ENCODE measurements at places on chromosomes 2 and 18.

- no peak for DNase-seq
Observed at GRCh38 chr2:163982938-163983337, 247.1 kb upstream of the FIGN start.

DNA sequence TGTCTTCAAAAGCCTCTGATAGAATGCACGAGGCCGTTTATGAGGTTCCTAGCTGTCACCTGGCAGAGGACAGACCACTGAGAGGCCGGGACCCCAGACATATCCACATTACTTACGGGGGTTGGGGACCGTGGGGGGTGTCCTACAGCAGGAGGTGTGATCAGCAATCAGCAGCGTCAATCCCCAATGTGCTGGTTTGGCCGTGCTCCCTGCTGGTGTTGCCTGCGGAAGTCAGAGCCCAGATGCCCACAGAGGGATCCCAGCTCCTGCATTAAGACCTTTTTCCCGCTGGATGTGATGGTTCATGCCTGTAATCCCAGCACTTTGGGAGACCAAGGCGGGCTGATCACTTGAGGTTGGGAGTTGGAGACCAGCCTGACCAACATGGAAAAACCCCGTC lies 20.8 kb upstream of the SP5 start:
- DNase-seq, result no peak

DNA sequence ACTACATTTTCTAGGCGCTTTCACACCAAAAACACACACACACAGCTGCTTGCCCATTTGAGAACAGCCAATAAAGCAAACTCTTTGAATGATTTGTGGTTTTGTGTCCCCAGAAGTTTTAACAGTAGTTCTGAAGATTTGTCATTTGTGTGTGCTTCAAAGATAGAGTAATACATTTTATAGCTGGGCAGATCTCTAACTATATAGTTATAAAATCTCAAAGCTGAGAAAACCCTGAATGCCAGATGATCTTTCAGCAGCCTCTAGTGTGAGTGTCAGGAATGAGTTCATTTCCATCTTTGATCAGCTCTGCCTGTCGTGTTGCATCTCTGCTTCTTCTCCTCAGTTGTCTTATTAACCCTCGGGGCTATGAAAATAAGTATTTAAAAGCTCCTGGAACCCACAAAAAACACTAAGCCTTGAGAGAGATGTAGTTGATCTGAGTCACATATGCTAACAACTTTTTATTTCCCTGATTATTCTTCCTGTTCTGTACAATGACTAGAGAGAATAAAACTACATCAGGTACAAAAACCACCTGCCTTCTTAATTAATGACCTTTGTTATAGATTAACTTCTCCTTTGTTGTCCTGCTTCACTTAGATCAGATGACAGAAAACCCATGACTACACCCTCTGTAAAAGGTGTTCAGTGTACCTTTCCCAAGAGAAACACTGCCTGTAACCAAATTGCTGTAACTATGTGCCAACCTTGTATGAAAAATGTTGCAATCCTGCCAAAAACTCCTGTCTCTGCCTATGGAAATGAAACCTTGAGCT lies 30.0 kb upstream of the SLC3A1 start:
- DNase-seq, result no peak

DNA sequence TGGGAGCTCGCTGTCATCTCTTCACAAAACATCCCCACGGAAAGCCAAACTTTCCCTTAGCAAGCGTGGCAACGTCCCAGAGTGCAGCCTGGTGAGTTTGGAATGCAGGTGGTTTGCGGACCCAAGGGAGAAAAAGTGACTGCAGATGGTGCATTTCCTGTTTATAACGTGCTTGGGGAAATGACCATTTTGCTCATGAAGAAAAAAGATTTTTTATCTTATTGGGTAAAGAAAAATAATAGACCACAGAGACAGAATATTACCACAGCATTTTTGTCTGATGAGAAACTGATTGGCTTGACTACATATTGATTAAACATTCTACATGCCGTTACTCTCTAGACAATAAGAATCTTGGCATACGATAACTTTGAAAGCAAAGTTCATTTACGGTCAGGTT lies 136.5 kb downstream of the COPS8 start:
- no peak for DNase-seq

- DNase-seq, result no peak
Observed at GRCh38 chr18:12076424-12077140, 17.1 kb upstream of the ANKRD62 start.

DNA sequence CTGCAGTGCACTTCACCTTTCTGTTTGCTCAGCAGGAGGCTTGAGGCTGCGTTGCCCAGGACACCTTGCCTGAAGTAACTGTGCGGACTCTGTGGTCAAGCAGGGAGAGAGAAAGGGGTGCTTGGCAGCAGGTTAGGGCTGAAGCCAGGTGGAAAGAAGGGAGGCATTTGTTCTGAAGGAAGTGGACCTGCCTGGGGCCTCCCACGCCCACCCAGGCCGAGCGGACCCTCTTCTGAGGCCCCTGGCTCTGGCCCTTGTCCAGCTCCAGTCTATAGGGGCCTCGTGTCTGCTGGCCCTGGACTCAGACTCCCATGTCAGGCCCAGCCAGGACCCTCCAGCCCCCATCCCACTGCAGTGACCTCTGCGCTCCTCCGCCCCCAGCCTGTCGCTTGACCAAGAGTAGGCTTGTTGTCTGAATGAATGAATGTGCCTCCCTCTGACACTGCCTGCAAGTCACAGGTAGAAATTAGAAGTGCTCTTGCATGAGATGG lies 2.5 kb downstream of the SNED1 start:
- DNase-seq, result no peak

- DNase-seq, result peak; percentile 31
Observed at GRCh38 chr2:20196657-20197161, 28.2 kb downstream of the SDC1 start.

DNA sequence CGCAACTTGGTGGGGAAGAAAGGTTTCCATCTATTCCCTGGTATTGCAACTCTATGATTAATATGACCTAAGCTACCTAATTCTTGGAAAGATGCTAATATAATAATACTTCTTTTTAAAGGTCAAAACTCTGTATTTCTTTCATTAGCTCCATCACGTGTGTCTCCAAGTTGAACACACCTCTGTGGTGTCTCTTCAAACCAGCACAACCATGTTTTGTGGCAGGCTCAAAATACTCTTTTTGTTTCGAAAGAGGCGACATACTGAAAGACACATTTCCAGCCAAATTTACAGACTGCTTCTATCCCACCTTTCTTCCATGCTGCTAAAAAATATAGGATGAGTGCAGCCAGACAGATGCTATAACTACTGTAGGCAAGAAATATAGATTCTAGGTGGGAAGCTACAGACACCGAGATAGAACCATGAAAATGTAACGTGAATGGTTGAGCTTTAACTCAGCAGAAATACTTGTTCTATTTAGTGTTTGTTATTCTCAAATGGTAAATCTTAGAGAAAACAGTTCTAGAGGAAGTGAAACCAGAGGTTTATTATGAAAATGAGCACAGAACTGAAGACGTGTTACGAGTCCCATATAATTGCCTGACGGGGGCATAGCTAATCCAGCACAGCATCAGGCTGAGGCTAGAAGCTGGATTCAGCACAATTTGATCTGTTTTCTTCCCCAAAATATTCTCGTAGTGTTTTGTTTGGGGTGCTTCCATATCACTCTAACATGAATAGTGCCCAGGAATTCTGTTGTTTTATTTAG lies 991.5 kb upstream of the FANCL start:
- no peak for DNase-seq

DNA sequence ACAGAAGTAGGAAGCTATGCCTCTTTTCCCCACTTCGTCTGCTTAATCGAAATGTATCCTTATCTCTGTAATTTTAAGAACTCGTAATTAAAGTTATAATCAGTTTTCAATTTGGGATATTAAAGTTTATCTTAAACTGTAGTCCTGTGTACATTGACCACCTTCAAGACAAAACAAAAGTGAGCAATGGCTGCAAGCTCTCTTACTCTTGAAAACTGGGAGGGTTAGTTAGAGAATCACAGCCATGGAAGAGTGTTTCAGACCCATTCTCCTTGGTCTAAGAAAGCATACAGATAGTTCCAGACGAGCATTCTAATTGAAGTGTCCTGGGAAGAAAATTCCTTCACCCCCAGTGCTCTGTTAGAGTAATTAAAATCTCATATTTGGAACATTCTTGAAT lies 2.0 kb downstream of the KCMF1 start:
- no peak for DNase-seq

DNA sequence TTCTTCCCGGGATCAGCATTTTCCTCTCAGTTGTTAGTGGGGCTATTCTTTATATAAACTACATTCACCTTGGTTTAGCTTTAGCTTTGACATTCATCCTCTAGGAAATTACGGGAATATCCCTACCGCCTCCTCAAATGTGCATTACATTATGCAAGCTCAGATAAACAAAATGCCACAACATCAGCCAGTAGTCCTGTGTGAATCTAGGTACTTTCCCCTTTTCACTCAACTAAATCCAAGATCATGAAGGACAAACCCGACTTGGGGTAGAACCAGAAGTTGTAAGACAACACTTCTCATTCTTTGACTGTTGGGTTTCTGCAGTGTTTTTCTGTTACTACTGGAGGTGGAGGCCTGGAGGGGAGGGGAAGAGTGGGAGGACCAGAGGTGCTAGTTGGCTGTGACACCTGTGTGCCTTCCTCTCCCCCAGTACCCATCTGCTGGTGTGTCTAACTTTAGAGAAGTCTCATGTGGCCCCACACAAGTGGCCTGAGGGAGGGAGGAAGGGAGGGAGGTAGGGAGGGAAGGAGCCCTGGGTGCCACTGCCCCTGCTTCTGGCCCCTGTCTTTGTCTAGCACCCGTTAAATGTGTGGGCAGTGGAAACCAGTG lies 84.8 kb upstream of the BCL2L11 start:
- no peak for DNase-seq

GRCh38 chr2:23221901-23222300 lies 163.1 kb upstream of the KLHL29 start:
- no peak for DNase-seq

- DNase-seq, result no peak
Observed at GRCh38 chr2:15675456-15676195, 84.0 kb downstream of the DDX1 start.

GRCh38 chr2:64649013-64649484 lies 4.7 kb downstream of the SERTAD2 start:
- no peak for DNase-seq

DNA sequence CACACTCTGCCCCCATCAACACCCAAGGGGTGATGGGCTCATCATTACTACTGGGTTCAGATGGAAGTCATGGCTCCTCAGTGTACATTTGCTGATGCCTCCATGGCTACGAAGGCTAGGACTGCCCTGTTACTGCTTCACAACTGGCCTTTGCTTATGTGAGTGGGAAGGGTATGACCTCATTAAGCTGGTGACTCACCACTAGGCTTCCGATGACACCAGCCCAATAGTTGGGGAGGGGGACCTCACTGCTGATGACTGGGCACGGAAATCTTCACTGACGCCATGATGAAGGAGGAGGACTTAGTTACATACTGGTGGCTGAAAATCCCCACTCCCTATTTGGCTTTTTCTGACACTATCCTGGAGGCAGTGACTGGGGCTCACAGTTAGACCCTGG lies 263.2 kb downstream of the CMPK2 start:
- no peak for DNase-seq

- no peak for DNase-seq
Observed at GRCh38 chr2:220065581-220065980, 438.2 kb downstream of the SLC4A3 start.

DNA sequence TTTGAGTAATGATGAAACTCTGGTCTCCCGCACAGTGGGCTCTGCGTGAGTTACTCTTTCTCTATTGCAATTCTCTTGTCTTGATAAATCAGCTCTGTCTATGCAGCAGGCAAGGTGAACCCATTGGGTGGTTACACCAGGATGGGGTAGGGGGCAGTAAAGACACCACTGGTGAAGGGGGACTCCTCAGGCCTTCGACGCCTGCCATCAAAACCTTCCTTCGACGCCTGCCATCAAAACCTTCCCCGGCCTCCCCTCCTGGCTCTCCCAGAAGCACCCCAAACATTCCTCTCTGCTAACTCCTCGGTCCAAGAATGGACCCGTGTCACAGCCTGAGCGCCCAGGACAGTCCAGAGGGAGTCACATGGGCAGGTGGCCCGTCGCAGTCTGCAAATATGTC lies 4.8 kb upstream of the STARD7 start:
- DNase-seq, result no peak

All from right lobe of liver (tissue), 6 donors.